Activated T-cell treated with anti-CD3 and anti-CD28 coated beads, Interleukin-2, amount 50 U/mL, for 48 hours (primary cell): ENCODE measurements at places on chromosomes 2 and 18.
A peak's percentile ranks its signal among the peaks of the same experiment; 100 is the strongest.

- no peak for DNase-seq
Observed at GRCh38 chr18:79935098-79935480, 16.4 kb downstream of the SLC66A2 start.

GRCh38 chr2:54342603-54343002, 86.6 kb upstream of the TSPYL6 start:
- no peak for DNase-seq

- DNase-seq = no peak
Observed at GRCh38 chr18:59733421-59733820, 36.2 kb upstream of the CCBE1 start.

GRCh38 chr2:29317077-29317517, 201.9 kb downstream of the CLIP4 start:
- no peak for DNase-seq

- DNase-seq = no peak
Observed at GRCh38 chr2:107303964-107304363, 418.0 kb upstream of the ST6GAL2 start.

DNA sequence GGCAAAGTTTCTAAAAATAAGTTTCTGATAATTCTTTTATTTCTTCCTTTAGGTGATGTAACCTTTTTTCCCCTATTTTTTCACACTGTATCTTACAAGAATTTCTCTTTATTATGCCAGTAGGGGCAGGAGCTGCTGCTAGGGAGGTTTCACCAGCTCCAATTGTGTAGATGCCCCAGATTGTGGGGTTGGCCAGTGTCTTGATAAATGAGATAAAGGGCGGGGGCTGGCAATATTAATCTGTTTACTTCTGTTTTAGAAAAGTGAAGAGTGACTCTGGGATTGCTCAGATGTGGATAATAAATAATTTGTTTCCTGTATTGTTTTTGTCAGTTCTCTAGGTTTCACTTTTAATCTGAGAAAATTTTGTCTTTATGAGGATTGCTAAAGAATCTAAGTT, 190.4 kb downstream of the MC4R start:
- DNase-seq = no peak

- no peak for DNase-seq
Observed at GRCh38 chr2:168515502-168515901, 59.4 kb downstream of the CERS6 start.

DNA sequence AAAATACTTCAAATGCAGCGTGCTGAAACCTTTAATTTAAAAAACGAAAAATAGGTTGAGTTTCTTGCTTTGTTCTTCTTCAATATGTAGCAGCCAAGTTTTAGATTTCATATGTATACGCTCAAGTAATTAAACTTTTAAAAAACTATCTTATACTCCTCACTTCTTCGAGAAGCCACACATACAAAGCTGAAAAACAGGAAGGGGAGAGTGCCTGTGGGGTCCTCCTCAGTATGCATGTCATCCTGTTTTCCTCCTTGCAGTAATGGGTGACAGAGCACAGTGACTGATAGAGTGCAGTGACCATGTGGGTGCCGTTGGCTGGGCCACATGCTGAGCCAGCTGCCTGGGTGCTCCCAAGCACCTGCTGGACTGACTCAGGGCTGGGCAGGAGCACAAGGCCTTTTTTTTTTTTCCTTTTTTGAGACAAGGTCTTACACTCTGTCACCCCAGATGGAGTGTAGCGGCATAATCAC, 33.3 kb downstream of the UXS1 start:
- peak; percentile 68 for DNase-seq

DNA sequence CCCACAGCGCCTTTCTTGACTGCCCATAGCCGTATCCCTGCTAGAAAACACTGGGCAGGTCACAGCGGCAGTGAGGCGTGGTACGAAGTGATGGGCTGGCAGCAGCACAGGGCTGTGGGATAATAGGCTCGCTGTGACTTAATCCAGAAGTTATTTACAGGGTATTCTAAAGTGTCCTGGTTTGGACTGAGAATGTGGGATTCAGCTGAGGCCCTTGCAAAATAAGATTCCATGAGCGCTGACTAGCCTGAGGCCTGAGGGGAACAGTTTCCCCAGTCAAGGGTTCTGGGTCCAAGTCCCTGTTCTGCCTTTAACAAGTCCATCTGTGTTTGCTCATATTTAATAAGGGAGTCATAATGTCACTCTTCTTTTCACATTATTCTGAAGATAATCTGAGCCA, 34.6 kb downstream of the SETBP1 start:
- no peak for DNase-seq

- DNase-seq = no peak
Observed at GRCh38 chr18:13681701-13682100, 44.7 kb downstream of the FAM210A start.

- no peak for DNase-seq
Observed at GRCh38 chr2:239965318-239965717, 59.8 kb downstream of the NDUFA10 start.

DNA sequence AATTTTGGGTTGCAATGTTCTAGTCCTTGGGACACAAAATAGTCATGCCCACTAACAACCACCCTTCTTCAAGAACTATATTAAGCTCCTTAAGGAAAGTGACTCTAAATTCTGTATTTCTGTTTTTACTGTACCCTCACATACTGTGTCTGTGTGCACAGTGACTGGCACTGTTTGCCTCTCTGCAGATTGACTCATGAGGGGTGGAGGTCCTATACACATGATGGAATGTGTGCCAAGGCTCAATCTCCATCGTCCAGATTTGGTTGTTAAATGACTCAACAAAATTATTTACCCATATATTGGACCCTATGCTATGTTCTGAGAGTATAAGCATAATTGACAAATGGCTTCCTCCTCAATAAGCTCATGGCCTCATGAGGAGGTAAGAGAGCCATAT, 126.6 kb upstream of the CWC22 start:
- no peak for DNase-seq

DNA sequence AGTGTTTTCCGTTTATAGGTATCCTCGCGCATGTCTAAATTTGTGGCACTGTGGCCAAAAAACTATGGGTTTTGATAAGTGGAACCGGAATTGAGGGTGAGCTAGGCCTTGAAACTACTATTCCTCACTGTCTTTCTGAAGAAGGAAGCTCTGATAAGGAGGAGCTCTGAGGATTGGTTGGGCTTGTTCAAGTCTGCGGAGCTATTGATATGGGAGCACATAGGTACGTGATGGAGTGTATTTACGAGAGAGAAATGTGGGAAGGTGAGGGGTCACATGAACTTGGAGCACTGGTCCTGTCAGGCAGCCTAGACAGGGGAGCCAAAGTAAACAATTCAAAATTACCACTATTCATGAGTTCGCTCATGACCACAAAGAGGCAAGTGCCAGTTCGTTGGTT, 131.4 kb downstream of the BABAM2 start:
- no peak for DNase-seq

GRCh38 chr2:238267341-238267710, 21.1 kb downstream of the PER2 start:
- no peak for DNase-seq

- DNase-seq = no peak
Observed at GRCh38 chr2:173258701-173259100, 96.0 kb upstream of the CDCA7 start.

DNA sequence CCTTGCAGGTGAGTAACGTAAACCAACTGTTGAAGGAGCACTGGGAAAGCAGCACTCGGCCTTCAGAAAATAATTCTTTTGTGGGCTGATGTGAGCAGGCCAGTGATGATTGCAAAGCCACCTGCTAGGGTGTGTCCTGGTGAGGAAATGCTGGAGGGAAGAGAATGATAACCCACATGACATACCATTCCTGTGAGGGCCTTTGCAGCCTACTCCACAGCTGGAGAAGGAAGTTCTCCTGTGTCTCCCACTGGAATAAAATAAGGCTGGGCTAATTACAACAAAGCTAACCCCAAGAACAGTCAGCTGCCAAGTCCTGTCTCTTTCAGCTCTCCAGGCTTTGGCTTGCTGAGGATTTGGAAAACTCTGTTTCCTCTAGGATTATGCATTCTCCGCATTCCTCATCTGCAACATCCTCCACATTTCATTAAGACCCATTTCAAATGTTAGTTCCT, 16.7 kb upstream of the DSG1 start:
- DNase-seq = no peak

DNA sequence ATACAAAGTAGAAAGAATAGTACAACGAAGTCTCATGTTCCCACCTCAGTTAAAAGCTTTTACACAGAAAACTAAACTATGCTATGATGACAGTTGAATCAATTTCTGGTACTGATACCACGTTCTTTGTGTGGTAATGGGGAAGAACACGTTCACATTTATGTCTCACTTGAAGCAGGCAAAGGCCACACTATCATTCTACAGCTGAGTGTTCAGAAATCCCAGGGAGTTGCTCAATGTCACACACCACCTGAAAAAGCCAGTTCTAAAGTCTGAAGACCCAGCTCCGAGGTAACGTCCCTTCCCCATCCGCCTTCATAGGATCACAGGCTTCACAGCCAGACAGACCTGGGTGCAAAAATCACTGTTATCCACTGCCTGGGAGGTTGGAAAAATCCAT, 8.9 kb downstream of the RNF149 start:
- no peak for DNase-seq

- no peak for DNase-seq
Observed at GRCh38 chr2:10576456-10576855, 113.3 kb downstream of the NOL10 start.

- DNase-seq = no peak
Observed at GRCh38 chr2:231219289-231219688, 20.9 kb downstream of the ARMC9 start.

DNA sequence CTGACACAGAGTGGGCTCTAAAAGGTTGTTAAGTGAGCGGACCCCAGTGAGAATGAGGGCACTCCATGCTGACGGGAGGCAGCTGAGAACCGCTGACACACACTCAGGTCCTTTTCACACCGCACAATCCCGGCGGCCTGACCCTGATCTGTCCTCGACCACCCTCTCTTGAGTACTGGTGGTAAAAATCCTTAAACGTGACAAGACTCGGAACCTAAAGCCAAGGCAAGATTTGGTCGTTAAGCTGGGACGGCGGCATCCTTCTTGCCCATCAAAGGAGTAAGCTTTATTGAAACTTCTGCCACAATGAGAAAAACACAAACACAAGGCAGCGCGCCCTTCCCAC, 569 bp downstream of the TMX3 start:
- no peak for DNase-seq

DNA sequence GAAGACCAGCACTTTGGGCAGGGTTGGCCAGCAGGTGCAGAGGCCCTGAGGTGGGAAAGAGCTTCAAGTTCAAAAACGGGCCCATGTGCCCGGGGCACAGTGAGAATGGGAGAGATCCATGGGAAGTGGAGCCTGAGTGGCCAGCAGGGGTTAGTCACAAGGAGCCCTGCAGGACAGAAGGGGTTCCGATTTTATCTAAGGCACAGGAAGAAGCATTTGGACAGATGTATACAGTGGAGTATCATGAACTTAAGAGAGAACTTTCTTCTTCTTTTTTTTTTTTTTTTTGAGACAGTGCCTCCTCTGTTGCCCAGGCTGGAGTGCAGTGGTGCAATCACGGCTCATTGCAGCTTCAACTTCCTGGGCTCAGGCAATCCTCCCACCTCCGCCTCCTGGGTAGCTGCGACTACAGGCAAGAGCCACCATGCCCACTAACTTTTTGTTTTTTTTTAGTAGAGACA, 24.0 kb downstream of the WIPF1 start:
- no peak for DNase-seq

GRCh38 chr2:174340400-174341292, 5.9 kb downstream of the SP9 start:
- DNase-seq = peak; percentile 51

GRCh38 chr2:169619946-169620345, 35.8 kb downstream of the PPIG start:
- no peak for DNase-seq

DNA sequence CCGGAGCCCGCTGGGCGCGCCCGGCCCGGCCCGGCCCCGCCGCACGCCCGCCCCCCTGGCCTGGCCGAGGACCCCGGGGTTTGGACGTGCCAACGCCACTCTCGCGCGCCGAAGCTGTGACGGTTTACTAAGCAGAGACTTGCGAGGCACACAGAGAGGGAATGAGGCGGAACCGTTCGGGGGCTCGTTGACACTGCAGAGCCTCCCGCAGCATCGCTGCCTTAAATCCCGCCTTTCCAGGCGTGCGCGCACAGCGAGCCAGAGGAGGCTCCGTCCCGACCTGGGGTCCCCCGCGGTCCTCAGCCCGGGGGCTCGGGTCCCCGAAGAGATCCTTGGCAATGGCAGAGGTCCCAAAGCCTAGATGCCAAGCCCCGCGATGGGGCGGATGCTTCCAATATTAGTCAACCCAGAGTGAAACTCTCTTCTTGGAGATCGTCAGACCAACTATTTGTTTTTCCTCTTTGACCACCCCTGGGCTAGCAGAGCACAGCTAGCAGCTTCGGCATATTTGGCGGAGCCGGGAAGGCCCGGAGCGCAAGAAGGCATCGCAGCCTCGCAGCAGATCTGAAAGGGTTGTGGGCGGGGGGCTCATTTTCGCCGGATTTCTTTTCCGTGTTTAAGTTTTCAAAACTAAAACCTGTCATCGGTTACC, at the start of gene ZNF385B:
Gene ZNF385B (minus strand): TSS at position 197 of the 652 bp plus-strand sequence.
- DNase-seq = peak; percentile 17

DNA sequence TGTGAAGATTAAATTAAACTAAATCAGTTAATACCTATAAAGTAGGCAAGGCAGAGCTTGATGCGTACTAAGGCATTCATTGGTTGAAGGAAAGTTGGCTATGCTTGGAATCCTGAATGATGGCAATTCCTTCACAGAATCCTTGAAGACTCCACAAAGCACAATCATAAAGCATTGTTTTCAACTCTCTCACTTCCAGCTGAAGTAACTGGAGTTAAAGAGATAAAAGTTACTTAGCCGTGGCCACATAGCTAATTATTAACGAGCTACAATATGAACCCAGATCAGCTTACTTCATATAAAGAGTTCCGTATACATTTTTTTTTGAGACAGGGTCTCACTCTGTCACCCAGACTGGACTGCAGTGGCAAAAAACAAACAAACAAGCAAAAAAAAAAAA, 483.9 kb upstream of the DDX18 start:
- DNase-seq = no peak

DNA sequence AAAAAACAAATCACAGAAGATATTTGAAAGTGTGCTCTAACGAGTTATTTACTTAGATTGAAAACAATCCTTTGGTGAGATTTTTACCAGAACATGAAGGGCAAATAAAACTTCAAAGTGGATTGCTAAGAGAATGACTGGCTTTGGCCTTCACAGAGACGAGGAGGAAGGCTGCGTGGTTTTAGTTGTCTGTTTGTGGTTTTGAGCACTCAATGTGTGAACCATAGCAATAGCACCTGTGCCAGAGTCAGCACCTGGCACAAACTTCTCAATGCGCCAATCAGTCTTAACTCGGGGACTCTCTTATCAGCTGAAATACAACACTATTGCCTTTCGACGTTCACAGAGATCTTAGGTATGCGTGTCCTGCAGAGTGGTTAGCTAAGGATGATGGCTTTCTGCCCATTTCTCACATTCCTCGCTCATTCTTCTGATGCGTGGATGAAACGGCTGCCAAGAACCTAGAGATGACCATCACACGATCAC, 70.0 kb downstream of the MBP start:
- DNase-seq = peak; percentile 67

GRCh38 chr2:121052023-121052422, 233.0 kb downstream of the TFCP2L1 start:
- no peak for DNase-seq

DNA sequence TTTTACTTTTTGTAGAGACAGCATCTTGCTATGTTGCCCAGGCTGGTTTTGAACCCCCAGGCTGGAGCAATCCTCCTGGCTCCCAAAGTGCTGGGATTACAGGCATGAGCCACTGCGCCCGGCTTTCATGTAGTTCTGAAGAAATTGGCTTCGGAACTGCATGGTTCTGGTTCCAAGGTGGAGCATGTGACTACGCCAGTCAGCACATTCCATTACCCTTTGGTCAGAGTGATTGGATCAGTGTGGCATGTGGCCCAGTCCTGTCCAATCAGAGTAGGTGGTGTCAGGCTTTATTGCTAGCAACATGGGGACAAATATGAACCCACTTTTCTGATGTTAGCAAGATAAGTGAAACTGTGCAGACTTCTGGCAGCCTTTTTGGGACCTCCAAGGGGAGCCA, 16.3 kb upstream of the ATOH8 start:
- DNase-seq = no peak
